ENCODE measurements at places on chromosomes 3 and 15.

DNA sequence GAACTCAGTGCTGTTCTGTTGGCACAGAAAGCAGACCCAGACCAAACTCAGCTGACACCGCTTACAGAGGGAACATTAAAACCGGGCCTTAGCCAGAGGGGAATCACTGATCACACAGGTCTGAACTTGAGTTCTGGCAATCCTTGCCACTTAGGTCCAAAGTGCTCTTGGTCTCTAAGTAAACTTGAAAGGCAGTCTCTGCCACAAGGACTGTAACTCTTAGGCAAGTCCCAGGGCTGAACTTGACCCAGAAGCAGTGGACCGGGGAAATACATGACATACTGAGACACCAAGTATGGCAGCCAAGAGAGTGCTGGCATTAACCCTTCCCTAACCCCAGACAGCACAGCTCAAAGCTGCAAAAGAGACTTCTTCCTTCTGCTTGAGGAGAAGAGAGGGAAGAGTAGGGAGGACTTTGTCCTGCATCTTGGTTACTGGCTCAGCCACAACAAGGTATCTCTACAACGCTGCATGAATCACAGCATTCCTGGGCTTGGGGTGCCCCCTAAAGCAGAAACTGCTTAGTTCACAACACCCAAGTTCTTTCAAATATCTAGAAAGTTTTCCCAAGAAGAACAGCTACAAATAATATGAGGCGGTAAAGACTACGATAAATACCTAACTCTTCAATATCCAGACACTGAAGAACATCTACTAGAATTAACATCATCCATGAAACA is 32.5 kb downstream of the NAALADL2 start:
- DNase-seq, result no peak

- peak; percentile 51 for DNase-seq
Observed at GRCh38 chr3:15292765-15293522, 39.4 kb downstream of the SH3BP5 start.

- DNase-seq, result no peak
Observed at GRCh38 chr3:52029053-52029452, 27.3 kb downstream of the DUSP7 start.

DNA sequence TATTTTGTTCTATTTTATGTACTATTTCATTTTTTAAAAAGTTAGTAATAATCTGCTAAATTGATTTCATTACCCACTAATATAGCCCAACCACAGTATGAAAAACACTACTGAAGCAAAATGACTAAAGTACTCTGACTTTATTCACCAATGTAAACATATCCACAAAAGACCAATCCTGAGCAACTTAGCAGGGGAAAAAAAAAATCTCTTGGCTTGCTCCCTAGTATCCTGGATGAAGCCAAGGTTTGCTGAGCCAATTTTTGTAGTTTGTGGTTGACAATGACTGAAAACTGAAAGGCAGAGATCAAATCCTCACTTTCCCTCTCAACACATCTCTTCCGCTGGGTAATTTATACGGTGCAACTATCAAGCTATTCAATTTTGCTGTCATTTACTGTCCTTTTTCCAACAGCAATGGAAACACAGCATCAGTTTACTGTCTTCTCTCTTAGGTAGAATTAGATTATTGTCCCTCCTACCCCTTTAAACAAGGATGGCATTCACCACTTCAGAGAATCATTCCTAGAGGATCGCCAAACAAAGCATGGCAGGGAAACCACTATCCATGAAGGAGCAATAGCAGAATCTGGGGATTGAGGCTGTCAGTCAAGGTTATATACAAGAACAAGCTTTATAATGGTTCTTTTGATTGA is 149.7 kb downstream of the THRB start:
- no peak for DNase-seq

DNA sequence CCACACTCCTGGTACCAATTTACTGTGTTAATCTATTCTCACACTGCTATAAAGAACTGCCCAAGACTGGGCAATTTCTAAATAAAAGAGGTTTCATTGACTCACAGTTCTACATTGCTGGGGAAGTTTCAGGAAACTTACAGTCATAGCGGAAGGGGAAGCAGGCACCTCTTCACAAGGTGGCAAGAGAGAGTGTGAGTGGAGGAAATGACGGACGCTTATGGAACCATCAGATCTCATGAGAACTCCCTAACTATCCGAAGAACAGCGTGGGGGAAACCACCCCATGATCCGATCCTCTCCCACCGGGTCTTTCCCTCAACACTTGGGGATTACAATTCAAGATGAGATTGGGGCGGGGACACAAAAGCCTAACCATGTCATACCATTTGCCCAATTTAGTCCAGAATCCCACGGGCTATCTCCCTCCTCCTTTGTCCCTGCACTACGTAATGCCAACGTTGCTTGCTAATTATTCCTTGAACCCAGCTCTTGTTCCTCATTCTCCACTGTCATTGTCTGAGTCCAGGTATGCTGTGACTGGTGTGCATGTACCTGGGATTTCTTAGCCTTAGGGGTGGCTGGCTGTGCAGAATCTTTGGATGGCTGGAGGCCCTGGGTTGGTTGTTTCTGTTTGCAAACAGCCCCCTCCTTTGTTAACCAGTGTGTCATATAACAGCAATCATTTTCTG is 3.4 kb downstream of the PIGZ start:
- no peak for DNase-seq

DNA sequence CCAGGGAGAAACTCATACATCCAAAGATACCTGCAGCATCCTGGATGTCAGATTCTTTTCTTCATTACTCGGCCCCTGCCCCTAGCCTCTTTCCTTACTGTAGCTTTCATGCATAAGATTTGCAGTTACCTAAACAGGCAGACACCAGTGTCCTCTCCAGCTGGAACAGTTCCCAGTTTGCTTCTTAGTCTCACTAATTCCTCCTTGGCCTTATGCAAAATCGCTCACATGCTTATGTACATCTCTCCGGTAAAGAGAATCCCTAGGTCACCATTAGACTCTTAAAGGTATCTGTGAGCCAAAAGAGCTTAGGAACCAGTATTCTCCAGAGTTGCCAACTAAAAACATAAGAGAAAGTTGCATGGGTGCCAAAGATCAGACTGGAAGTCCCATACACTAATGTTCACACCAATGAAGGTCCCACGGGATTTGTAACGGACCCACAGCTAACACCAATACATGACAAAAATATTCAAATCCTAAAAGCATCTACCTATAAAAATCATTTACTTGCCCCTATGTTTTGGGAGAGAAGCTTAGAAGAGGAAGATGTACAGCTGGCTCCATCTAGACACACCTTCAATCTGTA is 66.6 kb downstream of the CBLB start:
- DNase-seq, result no peak

DNA sequence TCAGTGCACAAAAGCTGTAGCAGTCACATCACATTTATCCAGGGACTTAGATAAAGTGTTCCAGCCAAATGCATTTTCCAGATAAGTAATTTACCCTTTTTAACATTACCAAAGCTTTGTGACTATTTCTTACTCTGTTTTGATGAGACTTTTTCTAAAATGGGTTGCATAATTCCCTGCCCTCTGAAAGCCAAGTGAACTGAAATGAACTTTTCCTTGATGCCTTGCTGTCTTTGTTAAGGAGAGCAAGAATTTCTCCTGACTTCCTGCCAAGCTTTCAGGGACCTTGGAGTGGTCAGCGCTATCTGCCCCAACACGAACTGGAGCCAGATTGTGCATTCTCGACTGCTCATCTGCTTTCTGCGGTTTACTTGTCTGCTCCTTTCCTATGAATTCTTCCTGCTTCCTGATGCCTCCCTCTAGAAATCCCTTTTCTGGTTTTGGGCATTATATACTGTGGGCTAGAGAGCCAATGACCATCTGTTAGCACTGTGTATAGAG is 34.8 kb downstream of the EIF4E3 start:
- peak; percentile 55 for DNase-seq

DNA sequence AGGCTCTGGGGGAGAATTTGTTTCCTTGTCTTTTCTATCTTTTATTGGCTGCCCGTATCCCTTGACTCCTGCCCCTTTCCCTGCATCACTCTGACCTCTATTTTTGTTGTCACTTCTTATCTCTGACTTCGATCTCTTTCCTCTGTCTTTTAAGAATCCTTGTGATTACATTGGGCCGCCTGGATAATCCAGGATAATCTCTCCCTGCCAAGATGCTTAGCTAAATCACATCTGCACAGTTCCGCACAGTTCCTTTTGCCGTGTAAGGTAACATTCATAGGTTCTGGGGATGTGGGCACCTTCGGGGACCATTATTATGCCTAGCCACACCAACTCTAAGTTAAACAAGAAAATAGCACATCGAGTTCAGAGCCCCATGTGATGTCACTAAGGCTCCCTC is 103.0 kb upstream of the DPPA4 start:
- no peak for DNase-seq

DNA sequence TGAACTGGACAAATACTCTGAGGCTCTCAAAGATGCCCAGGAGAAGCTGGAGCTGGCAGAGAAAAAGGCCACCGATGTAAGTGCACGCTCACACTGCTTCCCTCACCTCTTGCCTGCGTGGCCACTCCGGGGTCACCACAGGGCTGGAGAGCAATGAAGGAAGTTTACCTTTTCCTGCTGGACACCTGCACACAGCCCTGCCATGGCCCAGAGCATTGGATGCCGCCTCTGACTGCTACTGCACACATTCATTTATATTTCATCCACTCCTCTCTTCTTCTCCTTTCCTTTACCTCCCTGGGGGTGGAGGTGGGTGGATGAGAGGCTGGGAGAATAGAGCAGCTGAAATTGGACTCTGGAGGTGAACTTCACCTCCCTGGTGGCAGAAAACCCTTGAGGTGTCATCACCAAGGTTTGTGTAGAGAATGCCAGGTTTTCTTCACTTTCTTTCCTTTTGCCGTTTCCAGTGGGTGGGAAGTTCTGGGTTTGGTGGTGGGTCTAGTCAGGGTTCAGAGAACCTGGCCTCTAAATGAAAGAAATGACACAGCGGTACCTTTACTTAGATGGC is 1.6 kb downstream of the TPM1 start:
- DNase-seq, result peak; percentile 39

GRCh38 chr3:31448035-31448881 is 84.5 kb upstream of the STT3B start:
- DNase-seq, result peak; percentile 10

- no peak for DNase-seq
Observed at GRCh38 chr15:96150254-96150653, 180.2 kb upstream of the NR2F2 start.

GRCh38 chr3:53503195-53503594 is 8.8 kb downstream of the CACNA1D start:
- DNase-seq, result no peak

- peak; percentile 68 for DNase-seq
Observed at GRCh38 chr3:112111785-112112402, 21.2 kb downstream of the GCSAM start.

- DNase-seq, result peak; percentile 45
Observed at GRCh38 chr3:101870138-101870537, 20.8 kb downstream of the NFKBIZ start.

- peak; percentile 20 for DNase-seq
Observed at GRCh38 chr3:72960812-72961518, 35.6 kb upstream of the PPP4R2 start.

GRCh38 chr3:148957586-148957985 is 33.8 kb upstream of the GYG1 start:
- peak; percentile 24 for DNase-seq

DNA sequence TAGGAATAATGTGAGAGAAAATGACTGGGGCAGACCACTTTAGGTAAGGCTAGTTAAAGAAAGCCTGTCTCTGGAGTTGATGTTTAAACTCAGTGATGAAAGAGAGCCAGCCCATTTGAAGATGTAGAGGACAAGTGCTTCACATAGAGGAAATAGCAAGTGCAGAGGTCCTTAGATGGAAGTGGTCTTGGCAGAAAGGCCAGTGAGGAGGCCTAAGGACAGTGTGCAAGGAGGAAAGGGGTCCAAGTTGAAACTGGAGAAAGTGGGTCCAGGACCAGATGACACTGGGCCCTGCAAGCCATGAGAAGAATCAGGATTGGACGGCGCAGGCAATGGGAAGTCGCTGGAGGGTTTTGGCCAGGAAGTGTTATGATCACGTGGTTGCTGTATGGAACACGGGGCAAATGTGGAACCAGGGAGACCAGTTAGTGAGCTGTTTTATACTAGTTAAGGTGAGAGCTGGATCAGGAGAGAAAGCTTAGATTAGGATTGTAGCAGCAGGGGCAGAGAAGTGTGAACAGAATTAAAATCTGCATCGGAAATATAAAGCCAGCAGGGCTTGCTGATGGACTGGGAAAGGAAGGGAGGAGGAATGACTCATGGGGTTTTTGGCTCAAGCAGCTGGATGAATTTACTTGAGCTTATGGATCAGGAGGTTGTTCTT is 48.0 kb upstream of the SCAANT1 start:
- peak; percentile 72 for DNase-seq

DNA sequence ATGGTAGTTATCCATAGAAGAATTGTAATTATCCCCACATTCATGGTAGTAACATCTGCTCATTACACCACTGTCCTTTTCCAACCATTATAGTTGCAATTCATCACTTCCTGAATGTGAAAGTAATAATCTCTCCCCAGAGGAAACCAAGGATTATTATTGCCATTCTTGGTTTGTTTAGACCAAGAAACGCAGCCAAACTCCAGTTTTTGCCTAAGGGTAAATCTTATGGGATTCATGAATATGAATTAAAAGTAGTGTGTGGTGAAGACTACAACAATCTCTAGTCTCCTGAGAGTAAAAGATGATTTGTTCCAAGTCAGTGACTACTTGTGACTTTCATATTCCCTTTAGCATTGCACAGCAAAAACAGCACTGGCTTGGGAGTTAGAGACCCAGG is 45.7 kb upstream of the ABI3BP start:
- peak; percentile 45 for DNase-seq

DNA sequence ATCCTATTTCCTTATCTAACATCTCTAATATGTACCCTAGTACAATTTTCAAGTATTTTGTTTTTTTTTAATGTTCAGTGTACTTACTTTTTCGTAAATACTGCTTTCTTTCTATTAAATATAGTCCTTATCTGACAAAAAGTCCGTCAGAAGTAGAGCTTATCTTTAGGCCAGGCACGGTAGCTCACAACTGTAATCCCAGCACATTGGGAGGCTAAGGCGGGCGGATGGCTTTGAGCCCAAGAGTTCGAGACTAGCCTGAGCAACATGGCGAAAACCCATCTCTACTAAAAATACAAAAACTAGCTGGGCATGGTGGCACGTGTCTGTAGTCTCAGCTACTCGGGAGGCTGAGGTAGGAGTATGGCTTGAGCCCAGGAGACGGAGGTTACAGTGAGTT is 41.1 kb downstream of the USP3 start:
- no peak for DNase-seq

GRCh38 chr15:43277901-43278300 is 11.2 kb upstream of the TGM5 start:
- DNase-seq, result no peak

DNA sequence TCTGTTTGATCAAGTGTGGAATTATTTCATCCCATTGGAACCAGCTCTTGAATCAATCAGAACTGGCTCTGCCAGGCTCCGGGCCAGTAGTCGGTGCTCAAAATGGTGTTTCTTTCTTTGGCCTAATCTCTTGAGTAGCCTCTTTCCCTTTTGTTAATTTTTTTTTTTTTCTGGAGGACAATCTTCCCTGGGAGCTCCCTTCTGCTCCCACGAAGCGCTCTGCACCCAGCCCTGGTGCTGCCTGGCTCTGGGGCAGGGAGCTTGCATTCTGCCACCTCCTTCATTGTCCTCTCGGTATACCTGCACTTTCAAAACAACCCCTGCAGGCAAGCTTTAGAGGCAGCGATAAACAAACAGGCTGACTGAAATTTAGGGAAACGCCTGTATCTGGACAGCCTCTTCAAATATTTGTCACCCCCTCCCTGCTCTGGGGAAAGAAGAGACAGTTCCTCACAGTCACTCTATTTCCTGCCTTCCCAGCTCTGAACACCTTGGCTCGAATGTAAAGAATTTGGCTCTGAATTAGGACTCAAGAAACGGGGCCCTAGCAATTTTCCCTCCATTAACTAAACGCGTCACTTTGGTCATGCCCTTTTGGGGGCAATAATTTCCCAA is 1.1 kb upstream of the THSD4 start:
- no peak for DNase-seq
